ENCODE measurements at places on chromosomes 7 and 10. TPM values are rescaled to one million over a fixed set of nuclear protein-coding genes. Genes with fewer than 3 reads are reported as not detected.

GRCh38 chr10:114343623-114344505 lies 60.4 kb downstream of the AFAP1L2 start:
- no peak for DNase-seq

DNA sequence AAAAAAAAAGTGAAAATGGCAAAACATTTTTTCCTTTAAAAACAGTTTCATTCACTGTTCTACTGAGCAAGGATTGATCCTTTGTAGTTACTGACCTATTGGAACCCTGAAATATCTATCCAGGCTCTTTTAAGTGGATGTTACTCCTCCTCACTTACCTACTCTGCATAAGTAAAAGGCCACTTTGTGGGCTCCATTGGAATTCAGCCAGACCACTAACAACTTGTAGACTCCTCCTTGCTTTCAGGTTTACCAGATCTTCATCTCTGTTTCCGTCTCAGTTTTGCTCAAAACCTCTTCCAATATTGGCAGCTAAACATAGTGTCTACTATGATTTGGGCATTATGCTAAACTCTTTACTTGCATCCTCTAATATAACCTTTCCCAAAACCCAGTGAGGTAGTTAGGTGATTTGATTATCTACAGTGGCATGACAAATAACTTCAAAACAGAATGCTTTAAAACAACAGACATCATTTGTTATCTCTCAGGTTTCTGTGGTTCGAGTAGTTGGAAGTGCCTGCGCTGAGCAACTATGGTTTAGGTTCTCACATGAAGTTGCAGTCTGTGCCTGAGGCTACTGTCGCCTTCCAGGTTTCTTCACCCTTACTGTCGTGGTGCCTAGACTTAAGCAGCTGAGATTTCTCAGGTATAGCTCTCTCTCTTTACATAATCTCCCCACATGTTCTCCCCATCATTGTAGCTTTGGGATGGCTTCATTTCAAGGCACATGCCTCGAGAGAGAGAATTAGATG lies 698.2 kb downstream of the REEP3 start:
- no peak for DNase-seq

- no peak for DNase-seq
These were observed 106.0 kb downstream of the COL26A1 start for GRCh38 chr7:101468546-101469275.

GRCh38 chr7:87105401-87105800 lies 45.9 kb upstream of the ELAPOR2 start:
- no peak for DNase-seq

- no peak for DNase-seq
These were observed 34.9 kb upstream of the KIAA1217 start for GRCh38 chr10:24174014-24174413.

DNA sequence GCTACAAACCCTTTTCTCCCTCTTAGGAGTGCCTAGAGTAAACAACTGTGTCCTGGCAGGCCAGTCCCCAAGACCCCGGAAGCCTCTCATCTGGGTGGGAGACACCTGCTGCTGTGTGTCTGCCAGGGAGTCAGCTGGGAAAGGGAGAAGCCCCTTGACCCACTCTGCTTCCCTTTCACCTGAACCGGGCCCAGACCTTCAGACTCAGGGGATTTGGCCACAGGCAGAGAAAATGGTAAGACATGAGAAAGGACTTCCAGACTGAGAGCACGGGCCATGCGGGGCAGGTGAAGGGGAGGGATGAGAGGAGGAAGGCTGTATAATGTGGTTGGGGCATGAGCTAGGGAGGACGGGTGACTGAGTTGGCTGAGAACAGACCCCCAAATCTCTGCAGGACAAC lies 36.0 kb upstream of the NPFFR1 start:
- DNase-seq: no peak

- no peak for DNase-seq
These were observed 621.2 kb downstream of the REEP3 start for GRCh38 chr10:64142395-64142794.

GRCh38 chr10:88782222-88782621 lies 20.3 kb upstream of the LIPM start:
- DNase-seq: no peak

DNA sequence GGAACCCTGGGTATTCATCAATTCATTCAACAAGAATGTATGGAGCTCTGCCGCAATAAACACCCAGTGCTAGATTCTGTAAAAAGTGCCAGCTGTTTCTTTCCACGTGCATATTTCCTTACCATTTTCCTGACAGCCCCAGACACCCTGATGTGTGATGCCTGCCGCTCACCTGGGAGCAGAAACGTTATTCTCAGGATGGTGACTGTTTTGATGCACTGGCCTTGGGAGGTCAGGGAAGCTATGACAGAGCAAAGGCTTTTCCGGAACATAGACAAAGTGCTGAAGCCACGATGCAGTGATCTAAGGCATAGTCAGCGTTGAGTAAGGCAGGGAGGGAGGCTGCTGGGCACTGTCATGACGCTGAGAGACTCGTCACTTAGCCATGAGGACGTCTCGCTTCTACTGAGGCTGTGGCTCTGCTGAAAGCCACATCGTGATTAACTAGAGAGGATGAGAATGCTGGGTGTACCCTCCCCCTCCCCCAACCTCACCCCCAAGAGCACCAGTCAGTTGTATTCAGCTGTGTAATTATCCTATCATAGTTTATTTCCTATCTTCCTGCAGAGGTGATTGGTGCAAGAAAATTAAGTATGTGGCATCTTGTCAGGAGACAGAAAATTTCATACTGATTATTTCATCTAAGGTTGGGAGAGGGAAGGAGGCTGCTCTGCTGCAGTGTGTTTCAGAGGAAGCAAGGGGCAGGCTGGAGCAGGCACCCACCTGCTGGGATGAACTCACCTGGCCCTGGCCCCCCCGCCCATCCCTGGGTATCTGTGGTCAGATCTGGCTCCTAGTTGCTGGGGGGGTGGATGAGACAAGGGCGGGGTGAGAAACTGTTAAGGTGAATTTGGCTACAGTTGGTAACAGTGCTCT lies 48.8 kb upstream of the SMNDC1 start:
- DNase-seq: no peak

- no peak for DNase-seq
These were observed 1.2 kb downstream of the BMI1 start for GRCh38 chr10:22321924-22322640.

DNA sequence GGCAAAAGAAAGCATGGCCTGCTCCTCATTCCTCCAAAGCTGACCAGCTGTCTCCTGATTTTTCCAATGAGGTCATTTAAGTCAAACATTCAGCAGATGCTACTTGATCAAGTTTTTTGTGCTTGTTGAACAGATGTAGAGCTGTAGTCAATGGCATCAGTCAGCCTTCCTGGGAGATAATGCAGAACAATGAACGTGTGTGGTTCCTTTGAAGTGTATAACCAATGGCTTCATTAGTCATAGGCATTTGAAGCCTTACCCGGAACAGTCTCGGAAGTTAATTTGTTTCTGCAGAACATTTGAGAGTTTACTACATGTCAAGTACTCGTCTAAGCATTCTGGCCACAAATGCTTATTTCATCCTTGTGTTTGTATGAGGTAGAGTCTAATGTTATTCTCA lies 227.1 kb downstream of the ADRA2A start:
- DNase-seq: no peak

DNA sequence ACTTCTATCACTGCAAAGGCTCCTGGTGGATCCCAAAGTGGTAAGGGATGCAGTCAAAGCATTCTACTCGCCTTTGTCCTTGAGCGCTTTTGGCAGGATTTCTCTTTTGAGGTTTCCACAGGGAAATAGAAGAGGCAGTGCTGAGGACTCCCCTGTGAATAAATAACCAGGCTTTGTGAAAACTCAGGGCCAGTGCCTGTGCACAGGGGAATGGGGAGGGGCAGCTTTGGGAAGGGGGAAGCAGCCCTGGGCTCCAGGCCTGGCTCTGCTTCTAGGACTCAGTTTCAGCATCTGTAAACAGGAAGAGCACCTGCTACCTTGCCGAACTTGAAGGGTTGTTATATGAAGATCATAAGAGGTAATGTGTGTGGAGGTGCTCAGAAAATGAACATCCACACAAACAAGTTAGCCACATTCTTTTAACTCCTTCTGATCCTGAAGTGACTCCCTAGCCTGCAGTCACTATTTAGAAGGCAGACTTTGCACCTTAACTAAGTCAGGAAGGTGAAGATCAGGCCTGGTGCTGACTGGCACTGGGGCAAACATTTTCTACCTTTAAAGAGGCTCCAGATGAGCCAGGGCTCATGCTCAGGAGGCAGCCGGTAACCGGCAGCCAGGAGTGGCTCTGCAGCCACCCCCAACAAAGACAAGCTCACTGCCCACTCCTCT lies 22.5 kb upstream of the MMP21 start:
- DNase-seq: no peak

- no peak for DNase-seq
These were observed 75.5 kb downstream of the LRMDA start for GRCh38 chr10:75506930-75507329.

- no peak for DNase-seq
These were observed 182.1 kb downstream of the AUTS2 start for GRCh38 chr7:69780379-69780778.

- DNase-seq: no peak
These were observed 213.9 kb upstream of the SH2B2 start for GRCh38 chr7:102072636-102073209.

GRCh38 chr10:11225935-11226334 lies 208.3 kb downstream of the CELF2 start:
- DNase-seq: no peak

GRCh38 chr10:7493996-7494395 lies 83.2 kb upstream of the SFMBT2 start:
- no peak for DNase-seq

GRCh38 chr10:123966896-123967231 lies 75.3 kb upstream of the CPXM2 start:
- no peak for DNase-seq

DNA sequence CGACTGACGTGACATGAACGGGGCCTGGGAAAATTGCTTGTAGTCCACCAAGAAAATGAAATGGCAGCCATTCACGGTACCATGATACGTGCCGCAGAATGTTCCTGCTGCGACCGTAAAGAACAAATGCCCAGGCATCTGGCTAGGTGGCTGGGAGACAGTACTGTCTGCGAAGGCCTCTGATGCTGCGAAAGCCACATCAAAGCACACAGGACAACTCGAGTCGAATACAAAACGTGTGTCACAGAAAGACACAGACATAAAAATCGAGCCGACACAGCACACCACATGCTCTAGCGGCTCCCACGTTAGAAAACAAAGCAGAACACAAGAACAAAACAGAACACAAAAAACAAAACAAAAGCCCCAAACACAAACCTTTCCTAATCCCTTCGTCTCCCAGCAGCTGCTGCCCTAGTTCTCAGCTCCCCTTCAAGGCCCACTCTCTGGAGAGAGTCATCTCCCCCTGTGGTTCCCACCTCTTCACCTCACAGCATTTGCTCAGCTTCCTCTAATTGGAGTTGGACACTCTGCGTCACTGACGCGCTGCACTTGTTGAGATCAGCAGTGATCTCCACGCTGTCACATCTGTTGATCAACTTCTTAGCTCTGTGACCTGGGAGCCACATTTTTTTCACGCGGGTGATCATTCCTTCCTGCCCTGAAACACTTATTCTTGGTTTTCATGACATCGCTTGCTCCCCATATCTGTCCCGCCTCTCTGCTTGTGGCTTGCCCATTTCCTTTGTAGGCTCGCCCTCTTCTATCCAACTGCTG lies 112.2 kb downstream of the CLEC2L start:
- no peak for DNase-seq

GRCh38 chr10:3808689-3809199 lies 23.7 kb upstream of the KLF6 start:
- DNase-seq: no peak

GRCh38 chr7:100371561-100372171 lies 1.6 kb upstream of the PILRA start:
- no peak for DNase-seq

DNA sequence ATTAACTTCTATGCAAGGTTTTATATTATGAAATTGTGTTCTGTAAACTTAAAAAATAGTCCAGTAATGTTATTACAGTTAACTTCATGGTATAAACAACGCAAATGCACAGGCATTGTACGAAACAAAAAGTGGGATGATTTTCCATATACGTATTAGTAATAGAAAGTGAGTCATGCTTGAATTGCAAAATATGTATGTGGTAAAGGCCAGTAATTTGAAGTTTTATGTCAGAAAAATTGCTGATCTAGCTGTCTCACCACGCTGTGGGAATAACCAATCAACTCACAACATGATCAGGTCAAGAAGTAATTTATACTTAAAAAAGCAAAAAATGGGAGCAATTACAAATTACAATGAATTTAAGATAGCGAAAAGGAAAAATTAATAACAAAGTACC lies 37.0 kb upstream of the GLI3 start:
- no peak for DNase-seq

The LEP gene
- total RNA-seq: not detected

The CYP3A7 gene
- total RNA-seq: not detected

The OLAH gene
- total RNA-seq: 0.14 TPM

The FAM25C gene
- total RNA-seq: not detected

The CLRN3 gene
- total RNA-seq: 0.11 TPM

The FXYD4 gene
- not detected for total RNA-seq

Data from pulmonary artery endothelial cell (primary cell).